Activated CD8-positive, alpha-beta memory T cell treated with anti-CD3 and anti-CD28 coated beads for 1 hour (primary cell): ENCODE measurements at places on chromosomes 13 and 19.

DNA sequence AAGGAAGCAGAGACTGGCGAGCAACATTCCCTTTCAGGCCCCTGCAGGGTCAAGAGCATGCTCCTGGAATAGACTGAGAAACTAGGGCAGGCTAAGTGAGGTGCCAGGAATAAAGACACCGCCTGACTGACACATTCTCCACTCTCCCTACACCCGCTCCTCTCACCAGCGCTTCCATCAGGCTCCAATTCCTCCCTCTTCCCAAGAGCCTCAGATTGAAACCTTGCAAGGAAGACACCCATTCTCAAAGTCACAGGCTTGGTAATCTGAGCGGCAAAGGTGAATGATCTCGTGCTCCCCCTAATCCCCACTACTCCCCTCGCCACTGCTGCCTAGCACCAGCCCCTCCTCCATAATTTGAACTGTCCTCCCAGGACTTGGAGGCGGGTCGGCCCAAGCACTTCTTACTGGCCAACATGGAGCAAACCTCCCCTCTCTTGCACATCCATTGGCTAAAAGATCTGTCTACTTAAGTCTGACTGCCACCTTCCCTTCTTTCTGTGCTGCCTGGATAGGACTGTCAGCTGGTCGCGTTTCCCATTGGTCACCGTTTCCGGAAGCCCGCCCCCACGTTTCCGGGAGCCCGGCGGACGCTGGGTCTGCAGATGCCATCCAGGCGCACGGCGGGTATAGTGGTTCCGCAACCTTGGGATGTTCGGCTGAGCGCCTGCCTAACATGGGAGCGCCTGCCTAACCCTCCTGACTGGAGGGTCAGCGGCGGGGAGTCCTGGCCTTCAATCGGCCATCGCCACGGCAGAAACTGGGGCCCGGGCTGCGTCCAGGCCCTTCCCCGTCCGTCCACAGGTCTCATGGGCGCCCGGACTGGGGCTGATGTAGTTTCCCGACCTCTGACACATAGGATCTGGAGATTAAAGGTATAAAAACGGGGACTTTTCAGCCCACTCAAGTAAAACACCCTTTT, 33.6 kb downstream of the ZNF383 start:
- no peak for DNase-seq

DNA sequence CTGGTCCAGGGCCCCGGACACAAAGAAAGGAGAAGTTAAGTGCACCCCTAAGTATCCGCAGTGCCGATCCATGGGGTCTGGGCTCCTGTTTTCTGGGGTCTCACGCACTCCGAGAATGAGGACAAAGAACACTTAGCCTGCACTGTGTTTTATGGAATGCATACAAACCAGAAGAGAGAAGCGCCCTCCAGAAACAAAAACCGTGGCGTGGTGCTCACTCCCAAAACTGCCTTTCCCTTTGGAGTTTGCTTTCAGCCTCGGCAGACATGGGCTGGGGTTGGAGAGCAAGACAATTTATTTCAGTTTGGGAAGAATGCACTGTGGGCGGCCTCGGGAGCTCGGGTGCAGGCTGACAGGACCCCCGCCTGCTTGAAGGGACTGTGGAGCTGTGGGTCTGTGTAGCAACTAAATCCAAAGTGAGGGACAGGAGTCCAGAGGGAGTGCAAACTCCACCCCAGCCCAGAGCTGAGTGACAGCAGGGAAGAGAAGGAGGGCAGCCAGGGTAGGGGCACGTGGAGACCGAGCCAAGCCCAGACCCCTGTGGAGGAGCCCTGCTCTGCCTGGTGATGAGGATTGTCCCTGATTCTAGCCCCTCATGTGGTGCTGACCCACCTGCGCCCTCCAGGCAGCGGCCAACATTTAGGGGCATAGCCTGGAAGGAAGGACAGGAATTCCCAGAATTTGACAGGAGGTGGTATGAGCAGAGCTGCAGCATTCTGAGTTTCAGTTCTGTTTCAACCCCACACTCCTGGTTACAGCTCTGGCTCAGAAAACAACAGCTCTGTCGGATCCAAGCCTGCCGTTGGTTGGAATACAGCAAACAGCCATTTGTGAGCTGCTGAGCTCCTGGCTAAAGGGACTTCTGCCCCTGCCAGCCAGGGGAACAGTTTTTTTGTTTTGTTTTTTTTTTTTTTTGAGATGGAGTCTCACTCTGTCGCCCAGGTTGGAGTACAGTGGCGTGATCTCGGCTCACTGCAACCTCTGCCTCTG, 37.8 kb upstream of the POP4 start:
- no peak for DNase-seq

DNA sequence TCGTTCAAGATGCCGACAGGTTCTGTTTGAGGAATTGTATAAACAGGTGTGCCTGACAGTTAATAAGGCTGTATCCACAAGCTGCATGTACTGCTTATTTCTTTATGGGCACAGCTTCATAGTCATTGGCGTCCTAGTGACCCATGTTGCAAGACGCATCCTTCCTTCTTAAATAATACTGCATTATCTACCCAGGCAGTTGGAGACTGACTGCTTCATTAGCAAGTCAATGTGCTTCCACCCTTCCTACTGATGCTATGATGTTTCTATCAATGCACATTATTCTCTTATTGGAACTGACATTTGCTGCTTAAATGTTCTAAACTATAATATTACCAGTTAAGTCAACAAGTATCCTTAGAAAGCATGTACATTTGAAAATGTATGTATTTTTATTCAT, 950.0 kb upstream of the MIR17HG start:
- DNase-seq = no peak

DNA sequence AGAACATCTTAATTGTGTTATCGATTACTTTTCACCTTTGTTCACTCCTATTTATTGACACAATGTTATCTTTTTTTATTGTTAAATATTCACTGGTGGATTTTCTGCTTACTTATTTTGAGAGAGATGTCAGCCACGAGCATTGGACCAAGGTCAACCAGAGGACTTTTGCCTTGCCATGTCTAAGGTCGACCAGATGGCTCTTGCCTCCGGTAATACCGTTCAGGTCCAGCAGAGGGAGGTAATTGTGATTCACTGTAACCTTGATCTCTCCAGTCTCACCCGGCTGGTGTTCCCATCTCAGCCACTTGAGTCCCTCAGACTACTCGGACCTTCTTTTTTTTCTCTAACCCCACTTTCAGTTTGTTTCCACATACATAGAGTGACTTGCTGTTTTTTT, 1438.1 kb downstream of the UQCRFS1 start:
- no peak for DNase-seq

GRCh38 chr19:4023600-4024398, 16.3 kb downstream of the PIAS4 start:
- no peak for DNase-seq

DNA sequence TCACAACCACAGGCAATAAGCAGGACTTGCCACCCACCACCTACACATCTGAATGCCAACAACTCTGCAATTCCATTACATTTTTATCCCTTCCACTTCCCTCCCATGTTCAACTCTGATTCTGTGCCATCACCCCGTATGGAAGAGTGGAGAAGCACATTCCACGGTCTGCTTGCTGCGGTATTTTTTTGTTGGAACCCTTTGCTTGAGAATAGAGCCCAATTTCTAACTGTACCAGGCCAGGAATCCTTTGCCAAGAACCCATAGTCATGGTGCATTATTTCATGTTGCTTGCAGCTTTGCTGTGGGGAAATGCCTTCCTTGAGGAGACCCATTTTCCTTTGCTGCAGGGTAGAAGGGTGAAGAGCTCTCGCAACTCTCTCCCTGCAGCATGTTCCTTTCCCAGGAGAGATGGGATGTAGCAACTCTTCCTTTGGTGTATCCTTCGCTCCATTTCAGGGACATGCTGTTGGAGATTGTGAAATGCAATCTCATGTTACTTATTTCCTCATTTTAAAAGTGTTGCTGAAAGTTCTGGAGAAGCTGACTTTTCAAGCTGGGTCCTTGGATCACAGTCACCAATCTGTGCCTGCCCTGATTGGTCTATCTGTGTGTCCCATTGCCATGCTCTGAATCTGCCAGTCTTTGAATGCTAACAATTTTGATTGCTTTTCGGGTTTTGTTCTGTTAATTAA, 69.8 kb upstream of the STARD13 start:
- no peak for DNase-seq

DNA sequence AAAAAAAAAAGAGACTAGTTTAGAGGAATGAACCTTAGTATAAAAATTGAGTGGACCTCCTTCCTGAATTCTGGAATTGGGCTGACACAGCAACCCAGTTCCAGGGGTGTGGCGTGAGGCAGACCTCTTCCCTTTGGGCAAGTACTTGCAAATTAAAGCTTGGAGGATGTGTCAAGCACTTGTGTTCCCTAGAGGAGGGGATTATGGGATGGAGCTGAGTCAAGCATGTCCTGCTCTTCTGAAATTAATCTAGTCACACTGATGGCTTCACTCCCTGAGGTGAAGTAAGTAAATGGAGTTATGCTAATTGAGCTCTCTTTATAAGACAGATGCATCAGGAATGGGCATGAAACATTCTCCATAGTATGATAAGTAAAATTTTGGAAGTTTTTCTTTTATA, 107.7 kb upstream of the HTR2A start:
- DNase-seq = no peak

- DNase-seq = peak; percentile 23
These were observed 43.1 kb downstream of the CEBPG start for GRCh38 chr19:33416307-33417215.

- DNase-seq = no peak
These were observed 74.5 kb downstream of the PCCA start for GRCh38 chr13:100163375-100163774.

DNA sequence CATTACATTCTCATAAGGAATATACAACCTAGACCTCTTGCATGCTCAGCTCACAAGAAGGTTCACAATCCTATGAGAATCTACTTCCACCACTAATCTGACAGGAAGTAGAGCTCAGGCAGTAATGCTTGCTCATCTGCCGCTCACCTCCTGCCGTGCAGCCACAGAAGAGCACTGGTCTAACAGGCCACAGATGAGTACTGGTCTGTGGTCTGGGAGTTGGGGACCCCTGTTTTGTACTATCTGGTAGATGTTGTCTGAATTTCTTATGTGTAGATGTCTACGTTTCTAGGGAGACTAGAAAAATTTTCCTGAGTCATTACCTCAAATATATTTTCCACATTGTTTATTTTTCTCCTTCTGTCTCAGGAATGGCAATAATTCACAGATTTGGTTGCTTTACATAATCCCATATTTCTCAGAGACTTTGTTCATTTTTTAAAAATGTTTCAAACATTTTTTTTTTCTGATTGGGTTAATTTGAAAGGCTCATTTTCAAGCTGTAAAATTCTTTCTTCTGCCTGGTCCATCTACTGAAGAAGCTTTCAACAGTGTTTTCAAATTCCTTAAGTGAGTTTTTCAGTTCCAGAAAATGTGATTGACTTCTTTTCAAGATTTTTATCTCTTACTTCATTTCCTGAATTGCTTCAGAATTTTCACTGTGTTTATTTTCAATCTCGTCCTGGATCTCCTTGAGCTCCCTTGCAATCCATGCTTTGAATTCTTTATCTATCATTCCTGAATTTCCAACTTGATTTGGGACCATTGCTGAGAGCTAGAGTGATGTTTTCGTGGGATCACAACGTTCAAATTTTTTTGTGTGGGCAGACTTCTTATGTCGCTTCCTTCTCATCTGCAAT, 1322.2 kb downstream of the PCDH9 start:
- DNase-seq = no peak

DNA sequence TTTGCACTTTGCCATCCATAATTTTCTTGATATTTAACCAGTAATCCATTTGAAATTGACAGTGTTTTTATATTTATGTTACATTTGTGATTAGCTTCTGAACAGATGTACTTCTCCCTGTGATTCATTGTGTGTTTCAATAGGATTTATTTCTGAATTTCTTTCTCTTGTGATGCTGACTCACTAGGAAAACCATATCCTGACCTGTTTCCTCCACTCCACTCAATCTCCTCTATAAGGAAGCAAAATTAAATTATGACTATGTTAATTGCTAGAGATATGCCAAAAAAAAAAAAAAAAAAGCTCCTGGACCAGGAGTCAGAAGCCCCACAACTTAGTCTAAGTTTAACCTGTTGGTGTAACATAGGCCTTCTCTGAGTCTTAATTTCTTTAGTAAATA, 614.6 kb upstream of the SPRY2 start:
- DNase-seq = no peak

GRCh38 chr13:99959540-99960230, 11.9 kb downstream of the ZIC5 start:
- DNase-seq = no peak

DNA sequence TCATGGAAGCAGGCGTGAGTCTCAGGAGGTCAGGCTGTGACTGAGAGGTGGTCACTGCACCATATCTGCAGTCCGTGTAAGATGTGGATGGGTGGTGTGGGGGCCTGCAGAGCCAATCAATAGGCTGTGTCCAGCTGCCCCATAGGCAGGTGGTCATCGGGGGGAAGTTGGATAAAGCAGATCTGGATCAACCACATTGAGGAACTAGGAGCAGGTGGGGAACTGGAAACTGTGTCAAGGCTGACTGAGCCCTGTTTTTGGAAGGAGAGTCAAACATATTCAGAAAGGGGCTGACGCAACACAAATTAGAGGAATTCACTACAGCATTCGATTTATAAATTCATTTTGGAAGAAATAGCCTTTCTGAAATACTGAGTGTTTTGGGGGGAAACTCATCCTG, 15.0 kb downstream of the CLEC4M start:
- DNase-seq = no peak

GRCh38 chr19:3136684-3137055, 837 bp downstream of the GNA15 start:
- no peak for DNase-seq

GRCh38 chr13:34412817-34413375, 529.2 kb upstream of the NBEA start:
- no peak for DNase-seq

- no peak for DNase-seq
These were observed 1.4 kb downstream of the TULP2 start for GRCh38 chr19:48897181-48897580.

- DNase-seq = no peak
These were observed 52.9 kb downstream of the OR10H4 start for GRCh38 chr19:16001481-16002312.

DNA sequence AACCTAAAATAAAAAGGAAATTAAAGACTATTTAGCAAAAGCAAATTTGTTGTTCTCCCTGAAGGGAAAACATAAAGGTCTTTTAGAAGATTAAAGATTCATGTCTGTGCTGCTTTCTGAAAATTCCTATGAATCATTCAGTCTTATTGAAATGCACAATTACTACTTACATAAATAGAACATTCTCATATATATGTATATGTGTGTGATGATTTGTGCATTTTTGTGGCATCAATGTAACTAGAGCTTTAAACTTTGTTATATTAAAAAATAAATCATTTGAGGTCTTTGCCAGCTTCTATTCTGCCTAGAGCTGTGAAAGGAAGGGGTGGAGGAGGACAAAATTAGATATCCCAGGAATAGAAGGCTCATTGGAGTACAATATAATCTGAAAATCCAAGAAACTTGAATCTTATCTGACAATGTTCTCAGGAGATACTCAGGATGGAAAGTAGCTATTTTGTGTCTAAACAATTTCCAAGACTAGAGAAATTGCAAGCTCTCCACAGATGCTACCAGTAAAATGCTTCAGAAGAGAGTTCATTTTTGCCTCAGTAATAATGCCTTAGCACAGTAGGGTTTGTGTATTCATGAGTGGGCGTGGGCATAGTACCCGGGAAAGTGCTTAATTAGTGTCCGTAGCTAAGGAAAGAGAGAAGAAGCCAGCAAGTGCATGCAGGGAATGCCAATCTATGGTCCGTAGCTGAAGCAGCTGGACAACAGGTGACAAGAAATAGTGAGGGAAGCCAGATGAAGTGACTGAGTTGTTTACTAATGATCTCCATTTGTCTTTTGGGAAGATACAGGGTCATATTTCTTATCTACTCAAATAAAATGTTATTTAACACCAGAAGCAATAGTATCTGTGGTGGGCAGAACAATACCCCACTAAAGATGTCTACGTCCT, 395.5 kb upstream of the NBEA start:
- no peak for DNase-seq

- DNase-seq = no peak
These were observed 16.3 kb downstream of the CATSPERG start for GRCh38 chr19:38351865-38352395.
